Mammary epithelial cell (primary cell): ENCODE measurements at places on chromosomes 2 and 18. TPM values are rescaled to one million over a fixed set of nuclear protein-coding genes. Genes with fewer than 3 reads are reported as not detected.

- DNase-seq: peak; percentile 35
Observed at GRCh38 chr2:208134928-208135586, 5.4 kb upstream of the CRYGC start.

The STPG4 gene
- not detected for polyA plus RNA-seq

The ZAP70 gene
- 0.06 TPM for polyA plus RNA-seq

GRCh38 chr2:63661076-63661475, 72.3 kb downstream of the MDH1 start:
- DNase-seq: peak; percentile 67

DNA sequence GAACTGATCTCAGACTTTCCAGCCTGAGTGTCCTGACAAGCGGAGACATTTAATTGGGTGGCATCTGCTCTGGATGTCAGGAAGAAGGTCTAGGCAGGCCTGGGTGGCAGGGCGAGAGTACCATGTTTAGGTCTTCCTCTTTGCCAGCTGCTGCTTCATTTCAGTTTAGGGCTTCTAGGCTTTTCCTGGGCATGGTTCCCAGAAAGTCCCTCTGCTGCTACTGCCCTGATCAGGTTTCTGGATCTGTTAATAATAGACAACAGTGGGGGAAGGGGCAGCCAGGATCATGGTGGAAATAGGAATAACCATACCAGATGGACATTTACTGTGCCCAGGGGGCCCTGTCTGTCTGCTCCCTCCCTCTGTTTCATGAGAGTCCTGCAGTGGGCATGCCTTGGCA, 2.3 kb upstream of the PLCD4 start:
- no peak for DNase-seq

The ANTXR1 gene
- 26.5 TPM for polyA plus RNA-seq

The ZNF512 gene
- 8.6 TPM for polyA plus RNA-seq

The CPS1 gene
- 14.9 TPM for polyA plus RNA-seq

DNA sequence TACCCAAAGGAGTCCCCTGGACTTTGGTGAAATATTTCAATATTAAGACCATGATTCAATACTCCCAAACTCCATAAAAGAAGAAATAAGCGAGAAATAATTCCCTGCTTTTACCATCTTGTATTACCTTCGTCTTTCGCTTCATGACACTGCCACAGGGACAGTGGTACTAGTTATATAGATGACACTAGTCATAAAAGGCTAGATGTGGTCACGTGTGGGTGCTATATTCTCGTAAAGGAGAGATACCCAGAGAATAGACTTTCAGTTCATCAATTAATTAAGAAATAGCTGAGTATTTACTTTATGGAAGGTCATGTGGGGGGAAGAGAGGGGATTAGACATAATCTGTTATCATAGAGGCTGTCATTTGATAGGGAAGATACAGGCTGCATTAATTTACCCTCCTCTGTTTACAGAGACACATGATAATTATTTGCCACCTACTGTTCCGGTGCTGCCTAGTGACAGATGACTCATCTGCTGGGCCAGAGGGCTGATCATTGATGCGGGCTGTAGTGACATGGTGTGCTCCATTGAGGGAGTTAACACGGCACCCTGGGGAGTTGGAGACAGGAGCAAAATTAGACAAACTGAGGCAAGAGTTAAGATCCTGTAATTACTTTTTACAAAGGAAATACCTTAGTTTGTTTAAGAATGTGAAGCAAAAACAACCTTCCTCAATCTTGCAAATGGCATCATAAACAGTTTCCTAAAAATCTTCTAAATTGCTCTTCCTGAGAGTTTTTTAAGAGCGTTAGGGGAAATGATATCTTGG, 78.2 kb upstream of the ITGB6 start:
- no peak for DNase-seq

- peak; percentile 28 for DNase-seq
Observed at GRCh38 chr18:41842886-41843285, 112.1 kb upstream of the PIK3C3 start.

DNA sequence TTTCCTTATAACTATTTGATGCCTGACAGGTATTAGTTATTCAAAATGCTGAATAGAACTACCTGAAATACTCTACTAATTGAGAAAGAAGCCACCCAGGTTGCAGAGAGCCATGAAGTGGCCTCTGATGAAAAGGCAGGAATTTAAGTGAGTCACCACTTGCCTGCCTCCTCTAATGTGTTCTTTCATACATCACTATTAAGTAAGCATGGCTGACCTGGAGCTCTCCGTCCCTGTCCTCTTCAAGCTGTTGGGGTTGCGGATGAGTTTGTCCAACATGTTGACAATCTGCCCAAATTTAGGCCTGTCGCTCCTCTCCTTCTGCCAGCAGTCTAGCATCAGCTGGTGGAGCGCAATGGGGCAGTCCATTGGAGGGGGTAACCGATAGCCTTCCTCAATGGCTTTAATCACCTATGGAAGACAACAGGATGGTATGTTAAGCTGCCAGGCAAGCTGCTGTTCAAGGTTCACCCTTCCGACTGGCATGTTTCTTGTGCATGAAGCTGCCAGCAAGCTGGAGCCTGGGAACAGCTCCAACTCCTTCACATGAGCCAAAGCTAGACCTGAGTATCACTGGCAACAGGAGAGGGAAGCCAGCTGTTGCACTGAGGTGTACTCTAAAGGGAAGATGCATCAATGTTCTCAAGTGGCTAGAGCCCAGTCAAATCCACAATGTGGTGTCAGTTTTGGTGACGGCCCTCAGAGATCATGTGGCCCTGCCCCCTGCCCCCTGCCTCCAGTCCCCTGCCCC, 142.2 kb downstream of the EPHA4 start:
- DNase-seq: peak; percentile 42

The UGT1A4 gene
- polyA plus RNA-seq: not detected

GRCh38 chr2:150174056-150174805, 313.2 kb downstream of the RND3 start:
- DNase-seq: no peak
